ENCODE measurements at places on chromosomes 7 and 10.
A peak's percentile ranks its signal among the peaks of the same experiment; 100 is the strongest.

GRCh38 chr10:24882047-24882698 is 70.2 kb downstream of the PRTFDC1 start:
- no peak for DNase-seq

DNA sequence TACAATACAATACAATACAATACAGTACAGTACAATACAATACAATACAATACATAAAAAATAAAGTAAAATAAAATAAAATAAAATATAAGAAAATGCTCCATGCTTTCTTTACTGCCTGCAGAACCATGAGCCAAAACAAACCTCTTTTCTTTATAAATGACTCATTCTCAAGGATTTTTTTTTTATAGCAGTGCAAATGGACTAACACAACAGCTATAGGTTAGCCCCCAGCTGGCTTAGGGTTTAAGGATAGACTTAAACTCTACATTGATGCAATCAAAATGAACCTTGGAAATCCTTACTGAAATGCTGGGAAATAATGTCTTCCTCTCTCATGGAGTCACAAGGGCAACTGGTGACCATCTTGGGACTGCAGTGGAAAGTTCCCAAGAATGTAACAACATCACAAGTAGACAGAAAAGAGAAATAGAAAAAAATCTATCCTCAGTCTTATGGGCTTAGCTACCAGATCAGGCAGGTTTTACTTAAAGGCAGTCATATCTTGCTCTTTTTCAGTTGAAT is 348.9 kb downstream of the ARL4A start:
- no peak for DNase-seq

DNA sequence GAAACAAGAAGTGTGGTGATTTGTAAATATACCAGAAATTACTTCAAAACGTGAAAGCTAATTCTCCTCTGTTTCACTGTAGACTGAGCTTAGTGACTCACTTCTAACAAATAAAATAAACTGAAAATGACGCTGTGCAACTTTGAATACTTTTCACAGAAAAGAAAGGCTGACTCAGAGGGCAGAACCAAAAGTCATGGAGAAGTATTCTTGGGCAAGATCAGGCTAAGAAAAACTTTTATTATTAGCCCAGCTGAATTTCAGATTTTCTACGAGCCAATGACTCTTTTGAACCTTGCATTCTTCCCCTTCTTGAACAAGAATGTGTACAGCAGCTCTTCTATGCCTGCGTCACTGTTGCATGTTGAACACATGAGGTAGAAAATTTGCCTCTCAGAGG is 527.3 kb upstream of the GHITM start:
- DNase-seq = no peak

- DNase-seq = no peak
Measured at GRCh38 chr7:53205006-53205405, 169.6 kb downstream of the POM121L12 start.

DNA sequence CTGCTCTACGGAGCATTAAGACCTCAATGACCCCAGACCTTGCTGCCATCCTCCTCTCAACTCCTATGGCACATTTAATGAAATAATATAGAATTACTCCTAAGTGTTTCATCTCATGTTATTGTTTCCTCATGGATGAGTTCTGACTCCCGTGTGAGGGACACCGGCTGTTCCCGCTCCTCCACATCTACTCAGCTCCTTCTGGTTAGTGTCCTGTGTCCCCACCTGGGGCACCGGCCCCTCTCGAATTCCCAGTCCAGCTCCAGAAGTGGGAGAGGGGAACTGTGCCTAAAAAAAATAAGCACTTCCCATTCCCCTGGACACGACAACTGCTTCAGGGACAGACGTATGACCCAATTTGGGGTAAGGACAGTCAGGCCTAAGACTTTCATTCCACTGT is 58.3 kb downstream of the PIP4K2A start:
- DNase-seq = no peak

DNA sequence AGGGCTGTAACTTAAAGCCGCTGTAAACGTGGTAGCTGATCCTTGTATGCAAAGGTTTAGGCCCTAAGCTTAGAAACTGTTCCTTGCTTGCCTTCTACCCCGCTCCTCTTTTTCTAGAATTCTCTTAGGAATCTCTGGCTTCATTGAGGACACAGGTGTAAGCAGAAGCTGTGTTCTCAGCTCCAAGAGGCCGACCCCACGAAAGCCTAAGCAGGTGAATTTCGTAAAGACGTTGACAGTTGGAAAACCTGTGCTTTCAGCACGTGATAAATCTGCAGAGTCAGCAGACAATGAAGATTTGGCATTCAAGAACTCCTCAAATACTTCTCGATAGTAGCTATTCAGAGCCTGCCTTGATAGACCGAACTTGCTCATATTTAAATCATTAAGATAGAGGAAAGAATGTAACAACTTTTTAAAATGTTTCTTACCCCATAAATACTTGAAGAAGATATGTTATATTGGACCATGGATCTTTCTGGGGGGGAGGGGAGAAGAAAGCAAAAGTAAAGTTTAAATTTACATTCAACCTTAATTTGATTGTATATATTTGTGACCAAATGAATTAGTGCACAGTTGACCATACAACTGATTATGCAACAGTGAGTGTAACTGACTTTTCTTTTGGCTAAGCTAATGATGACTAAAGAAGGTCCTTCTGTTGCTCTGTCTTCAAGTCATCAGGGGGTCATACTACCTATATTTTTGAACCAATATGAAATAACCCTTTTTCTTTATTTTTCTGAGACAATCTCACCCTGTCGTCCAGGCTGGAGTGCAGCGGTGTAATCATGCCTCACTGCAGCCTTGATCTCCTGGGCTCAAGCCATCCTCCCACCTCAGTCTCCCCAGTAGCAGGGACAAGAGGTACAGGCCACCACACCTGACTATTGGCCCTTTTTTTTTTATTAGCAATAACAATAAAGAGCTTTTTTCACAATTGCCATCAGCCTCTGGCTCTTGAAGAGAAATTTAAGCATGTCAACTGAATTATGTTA is 1.2 kb upstream of the GDI2 start:
- no peak for DNase-seq

DNA sequence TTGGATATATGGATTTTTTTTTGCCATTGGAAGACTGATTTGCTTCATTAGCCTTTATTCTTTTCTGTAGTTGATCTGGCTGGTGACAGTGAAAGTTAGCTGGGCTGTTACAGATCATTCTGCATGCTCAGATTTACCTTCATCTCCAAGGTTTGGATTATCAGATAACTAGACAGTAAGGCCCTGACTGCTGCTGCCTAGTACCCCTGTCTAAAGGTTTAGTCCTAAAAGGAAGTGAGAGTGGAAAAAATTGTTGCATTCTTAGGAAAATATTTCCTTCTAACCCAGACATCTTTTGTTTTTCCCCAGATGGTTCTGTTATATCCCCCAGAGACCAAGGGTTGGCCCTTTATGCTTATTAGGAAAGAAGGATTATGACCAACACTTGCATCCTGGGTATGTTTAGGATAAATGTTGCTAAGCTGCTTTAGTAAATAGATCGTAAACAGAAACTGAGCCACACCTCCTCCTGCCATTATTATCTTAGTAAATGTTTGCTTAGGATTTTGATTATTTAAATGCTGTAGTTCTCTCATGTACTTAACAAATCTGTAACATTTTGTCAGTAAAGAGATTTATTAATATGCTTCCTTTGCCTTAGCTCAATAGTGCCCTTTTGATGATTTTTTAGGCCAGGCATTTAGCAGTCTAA is 44.4 kb downstream of the MCU start:
- DNase-seq = peak; percentile 18

DNA sequence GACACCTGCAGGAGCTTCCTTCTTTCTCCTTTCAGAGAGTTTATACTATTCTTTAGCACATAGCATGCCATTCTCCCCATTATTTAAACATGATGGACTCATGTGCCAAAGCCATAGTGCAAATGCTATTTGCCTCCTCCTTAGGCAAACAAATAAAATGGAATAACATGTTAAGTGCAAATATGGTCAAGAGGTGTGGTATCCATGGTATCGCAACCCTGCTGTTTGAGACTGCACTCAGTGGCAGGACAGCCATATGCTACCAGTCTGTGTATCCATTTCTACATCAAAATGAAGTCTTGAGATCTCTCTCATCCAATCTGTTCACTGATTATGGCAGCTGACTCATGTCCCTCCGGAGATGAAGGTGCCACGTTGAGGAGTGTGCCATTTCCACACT is 22.8 kb downstream of the HEPACAM2 start:
- DNase-seq = peak; percentile 85

DNA sequence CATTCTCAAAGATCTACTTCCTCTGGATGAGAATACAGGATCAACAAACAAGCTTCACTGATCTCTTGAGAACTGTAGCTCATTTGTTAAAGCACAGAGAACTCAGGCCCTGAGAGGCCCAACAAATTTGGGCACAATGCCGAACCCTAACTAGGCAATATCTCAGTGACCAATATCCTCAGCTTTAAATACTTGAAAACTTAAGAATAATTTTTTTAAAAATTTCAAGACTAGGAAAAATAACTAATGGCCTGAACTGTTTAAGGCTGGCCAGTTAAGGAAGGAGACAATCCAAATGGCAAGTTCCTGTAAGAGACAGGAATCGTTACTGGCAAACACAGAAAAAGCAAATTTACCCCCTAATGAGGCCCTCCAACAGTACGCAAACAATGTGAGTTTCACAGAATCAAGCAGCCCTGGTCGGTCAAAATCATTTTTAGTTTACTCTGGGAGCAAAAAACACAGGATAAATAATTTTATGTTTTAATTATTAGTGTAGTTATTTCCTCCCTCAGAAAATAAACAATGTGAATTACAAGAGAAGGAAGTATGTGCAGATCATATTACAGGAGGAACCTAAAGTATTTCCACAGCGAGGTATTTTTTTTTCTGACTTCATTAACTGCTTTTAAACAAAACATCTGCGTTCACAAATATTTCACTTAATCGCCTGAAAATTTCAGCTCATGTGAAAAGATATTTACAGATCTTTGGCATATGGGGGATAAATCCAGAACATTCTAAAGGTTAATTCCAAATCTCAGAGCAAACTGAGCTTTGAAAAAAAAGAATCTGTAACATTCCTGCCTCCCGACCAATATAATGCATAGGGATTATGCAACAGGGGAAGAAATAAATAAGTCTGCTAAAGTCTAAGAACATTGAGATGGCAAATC is 39.5 kb downstream of the NT5C2 start:
- DNase-seq = no peak

DNA sequence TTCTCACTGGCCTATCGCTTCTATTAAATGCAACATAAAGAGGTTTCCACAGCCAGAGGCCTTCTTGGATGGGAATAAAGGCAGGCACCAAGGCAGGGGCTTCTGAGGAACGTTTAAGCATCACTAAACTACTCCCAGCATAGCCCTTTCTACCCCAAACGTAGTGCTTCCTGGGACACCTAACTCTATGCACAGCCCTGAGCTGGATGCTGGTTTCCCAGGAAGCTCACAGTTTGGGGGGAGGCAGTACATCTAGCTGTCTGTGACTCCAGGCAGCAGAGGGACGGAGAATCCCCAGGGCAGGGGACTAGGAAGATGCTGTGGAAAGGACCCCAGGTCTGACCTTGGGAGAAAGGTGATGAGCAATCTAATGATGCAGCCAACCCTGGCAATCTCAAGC is 192.8 kb upstream of the ZMIZ1 start:
- no peak for DNase-seq

GRCh38 chr7:35261041-35261440 is 7.1 kb upstream of the TBX20 start:
- no peak for DNase-seq

DNA sequence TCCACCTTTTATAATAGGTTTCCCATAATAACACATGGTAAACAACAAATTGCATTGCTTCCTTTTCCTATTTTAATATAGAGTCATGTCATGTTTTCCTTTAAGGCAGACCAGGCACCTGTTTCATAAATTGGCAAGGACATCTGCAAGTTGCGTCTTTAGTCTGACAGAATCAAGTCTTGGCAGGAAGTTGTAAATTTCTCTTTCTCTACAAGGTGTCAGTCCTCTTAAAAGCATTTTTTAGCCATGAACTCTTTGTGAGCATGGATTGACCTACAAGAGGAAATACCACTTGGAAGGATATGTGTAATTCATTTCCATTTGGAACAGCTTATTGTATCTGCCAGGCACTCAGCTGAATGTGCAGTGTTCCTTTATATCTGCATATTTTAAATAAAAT is 176.8 kb downstream of the PRKG1 start:
- no peak for DNase-seq

DNA sequence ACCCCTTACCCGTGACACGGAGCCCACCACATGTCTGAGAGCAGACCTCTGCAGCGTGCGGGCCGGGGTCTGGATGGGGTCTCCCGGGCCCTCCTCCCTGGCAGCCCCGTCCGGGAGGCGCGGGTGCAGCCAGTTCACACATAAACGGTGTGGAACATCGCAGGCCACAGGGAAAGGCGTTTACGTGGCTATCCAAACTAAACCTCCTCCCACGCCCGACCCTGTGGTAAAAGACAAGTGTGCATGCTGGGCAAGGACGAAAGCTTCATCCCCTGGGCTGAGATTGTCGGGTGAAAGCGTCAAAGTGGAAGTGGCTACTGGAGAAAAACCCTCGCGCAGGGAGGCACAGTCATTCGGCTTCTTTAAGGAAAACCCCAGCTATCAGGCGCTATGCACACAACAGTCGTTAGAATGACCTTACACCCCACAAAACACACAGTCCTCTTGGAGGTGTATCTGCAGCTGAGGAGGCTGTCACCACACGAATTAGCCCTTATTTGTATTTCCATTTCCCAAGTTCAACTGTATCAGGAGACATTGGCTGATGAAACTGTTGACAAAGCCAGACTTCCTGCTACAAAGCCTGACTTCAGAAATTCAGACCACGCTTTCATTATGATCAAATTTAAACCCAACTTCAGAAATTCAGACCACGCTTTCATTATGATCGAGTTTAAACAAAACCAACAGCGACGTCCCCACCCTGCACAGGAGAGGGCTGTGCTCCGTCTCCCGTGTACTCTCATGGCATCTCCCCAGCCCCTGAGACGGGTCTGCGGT is 15.3 kb downstream of the GPER1 start:
- no peak for DNase-seq

GRCh38 chr7:65475734-65476319 is 102.2 kb downstream of the ZNF92 start:
- DNase-seq = peak; percentile 66

- no peak for DNase-seq
Measured at GRCh38 chr10:51528527-51528926, 170.9 kb downstream of the CSTF2T start.

DNA sequence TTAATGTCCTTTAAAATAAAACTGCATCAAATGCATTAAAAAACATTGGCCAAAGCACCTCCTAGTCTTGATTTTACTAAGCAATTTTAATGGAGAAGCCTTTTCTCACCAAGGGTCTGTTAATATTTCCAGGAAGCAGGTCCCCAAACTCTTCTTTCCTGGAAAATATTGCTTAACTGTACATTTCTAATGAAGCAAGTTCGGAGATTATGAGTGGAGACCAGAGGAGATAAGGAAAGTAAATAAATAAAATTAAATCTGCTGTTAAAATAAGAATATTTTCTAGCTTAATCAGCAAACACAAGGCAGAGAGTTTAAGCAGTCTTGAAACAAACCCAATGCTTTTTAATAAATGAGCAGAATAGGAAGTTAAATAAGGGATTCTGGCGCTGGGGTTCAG is 322.4 kb downstream of the PTEN start:
- no peak for DNase-seq

GRCh38 chr7:2096692-2097387 is 135.9 kb downstream of the MAD1L1 start:
- no peak for DNase-seq

Measured in NCI-H2029 (cell line).